ENCODE measurements at places on chromosomes 5 and 9. TPM values are rescaled to one million over a fixed set of nuclear protein-coding genes. Genes with fewer than 3 reads are reported as not detected.

DNA sequence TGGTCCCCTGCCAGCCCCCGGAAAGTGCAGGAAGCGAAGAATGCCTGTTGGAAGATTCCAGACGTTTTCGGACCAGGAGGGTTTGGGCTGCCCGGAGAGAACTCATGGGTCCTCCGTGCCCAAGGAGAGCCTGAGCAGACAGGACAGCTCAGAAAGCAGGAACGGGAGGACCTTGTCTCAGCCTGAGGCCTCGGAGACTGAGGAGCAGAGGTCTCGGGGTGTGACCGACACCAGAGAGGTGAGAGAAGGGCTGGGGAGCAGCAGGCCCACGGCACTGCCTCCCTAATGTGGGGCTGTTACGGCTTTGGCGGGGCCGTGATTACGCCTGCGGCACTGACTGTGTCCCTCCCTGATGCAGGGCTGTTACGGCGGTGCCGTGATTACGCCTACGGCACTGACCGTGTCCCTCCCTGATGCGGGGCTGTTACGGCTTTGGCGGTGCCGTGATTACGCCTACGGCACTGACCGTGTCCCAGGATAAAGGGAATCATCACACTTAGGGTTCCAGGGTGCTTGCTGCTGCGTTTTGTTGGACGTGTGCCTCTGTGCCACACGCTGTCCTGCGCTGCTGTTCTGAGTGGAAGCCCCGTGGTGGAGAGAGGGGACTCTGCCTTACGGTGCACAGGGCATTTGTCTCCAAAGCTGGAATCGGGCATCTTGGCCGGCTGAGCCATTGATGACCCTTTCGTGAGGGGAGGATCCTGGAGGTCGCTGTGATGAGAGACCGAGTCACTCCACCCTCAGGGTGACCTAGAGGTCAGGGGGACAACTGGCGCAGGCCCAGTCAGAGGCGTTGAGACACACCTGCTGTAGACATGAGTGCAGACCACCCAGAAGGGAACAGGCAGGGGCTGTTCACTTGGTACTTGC, 25.7 kb downstream of the CEP72 start:
- DNase-seq: no peak

GRCh38 chr5:15117688-15118087, 246.1 kb upstream of the ANKH start:
- DNase-seq: no peak

DNA sequence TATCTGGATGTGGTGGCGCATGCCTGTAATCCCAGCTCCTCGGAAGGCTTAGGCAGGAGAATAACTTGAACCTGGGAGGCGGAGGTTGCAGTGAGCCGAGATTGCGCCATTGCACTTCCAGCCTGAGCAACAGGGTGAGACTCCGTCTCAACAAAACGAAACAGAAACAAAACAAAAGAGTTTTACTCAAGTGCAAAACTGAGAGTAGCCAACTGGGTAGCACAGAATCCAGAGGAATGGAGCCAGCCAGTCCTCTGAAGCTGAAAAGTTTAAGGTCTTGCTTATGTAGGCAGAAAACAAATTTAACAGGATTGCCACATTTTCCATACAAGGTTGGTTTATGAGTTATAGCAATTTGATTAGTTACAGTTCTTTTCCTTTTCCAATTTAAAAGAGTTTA, 32.0 kb downstream of the SPIN1 start:
- no peak for DNase-seq

DNA sequence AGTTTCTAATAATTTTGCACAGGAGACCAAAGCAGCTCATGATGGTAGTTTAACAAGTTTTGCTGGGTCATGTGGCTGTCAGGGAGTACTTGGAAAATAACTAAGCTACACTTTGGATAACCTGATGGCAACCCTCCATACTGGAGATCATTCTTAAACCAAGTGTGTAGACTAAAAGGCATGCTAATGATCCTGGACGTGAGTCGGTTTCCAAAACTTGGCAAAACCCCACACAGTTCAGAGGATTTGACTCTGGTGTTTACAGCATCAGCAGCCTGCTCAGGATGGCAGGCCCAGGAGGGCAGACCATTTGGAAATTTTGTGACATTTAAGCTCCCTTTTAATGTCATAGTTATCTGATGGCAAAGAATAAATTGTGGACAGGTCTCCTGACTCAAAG, 196.5 kb upstream of the EFNA5 start:
- DNase-seq: no peak

- no peak for DNase-seq
Observed at GRCh38 chr5:41629897-41630296, 119.5 kb upstream of the PLCXD3 start.

GRCh38 chr5:32489791-32490562, 45.4 kb upstream of the ZFR start:
- peak; percentile 79 for DNase-seq

DNA sequence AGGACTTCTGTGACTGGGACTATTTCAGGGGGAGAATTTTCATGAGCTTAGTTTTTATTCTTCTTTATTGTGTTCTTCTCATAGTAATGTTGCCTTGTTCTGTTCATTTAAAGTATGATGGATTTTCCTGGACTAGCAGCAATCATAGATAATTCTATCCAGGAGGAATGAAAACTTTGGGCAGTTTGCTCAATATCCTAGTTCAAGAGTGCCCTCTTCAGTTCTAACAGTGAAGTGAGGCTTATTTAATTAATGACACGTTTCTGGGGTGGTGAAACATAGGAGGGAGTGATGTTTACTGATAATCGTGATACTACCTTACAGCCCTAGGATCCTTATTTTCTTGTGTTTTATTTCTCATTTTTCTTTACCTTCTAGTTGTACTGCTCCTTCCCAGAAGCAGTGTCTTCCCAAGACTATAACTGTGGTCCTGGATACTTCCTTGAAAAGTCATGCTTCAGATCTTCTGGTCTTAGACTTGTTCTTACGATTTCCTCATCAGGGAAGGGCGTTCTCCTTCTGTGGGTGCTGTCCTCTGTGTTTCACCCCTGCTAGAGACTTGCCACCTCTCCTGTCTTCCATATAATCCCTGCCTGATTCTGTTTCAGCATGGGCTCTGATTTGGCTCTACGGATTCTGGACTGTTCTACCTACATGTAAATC, 57.4 kb downstream of the CFAP95 start:
- no peak for DNase-seq

- DNase-seq: no peak
Observed at GRCh38 chr5:121019734-121020133, 555.6 kb downstream of the PRR16 start.

DNA sequence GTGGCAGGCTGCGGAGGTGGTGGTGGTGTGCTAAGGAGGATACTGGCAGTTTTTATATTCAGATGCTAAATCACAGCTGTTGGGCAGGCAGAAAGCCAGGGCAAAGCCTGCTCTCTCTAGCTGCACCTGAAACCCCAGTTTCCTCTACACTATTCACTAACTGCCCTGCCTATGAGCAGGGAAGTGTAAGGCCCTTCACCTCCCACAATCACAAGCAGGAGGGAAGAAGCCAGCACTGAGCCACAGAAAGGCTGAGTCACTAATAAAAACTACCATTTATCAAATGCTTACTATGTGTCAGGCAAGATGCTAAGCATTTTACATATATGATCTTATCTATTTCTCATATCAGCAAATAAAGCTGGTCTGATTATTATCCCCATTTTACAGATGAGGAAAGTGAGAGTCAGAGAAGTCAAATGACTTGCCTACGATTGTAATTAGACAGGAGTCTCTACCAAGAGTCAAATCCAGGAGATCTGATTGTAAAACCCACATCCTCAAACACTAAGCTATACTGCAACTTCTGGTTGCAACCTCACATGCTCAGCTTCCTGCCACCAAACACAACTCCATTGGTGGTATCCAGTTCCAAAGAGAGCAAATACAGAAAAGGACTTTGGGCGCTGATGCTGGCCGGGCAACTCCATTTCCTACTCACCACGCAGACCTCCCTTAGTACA, 17.7 kb upstream of the IL6ST start:
- no peak for DNase-seq

GRCh38 chr5:128630121-128630520, 92.1 kb upstream of the FBN2 start:
- no peak for DNase-seq

- DNase-seq: no peak
Observed at GRCh38 chr9:5971740-5972139, 43.7 kb downstream of the RANBP6 start.

DNA sequence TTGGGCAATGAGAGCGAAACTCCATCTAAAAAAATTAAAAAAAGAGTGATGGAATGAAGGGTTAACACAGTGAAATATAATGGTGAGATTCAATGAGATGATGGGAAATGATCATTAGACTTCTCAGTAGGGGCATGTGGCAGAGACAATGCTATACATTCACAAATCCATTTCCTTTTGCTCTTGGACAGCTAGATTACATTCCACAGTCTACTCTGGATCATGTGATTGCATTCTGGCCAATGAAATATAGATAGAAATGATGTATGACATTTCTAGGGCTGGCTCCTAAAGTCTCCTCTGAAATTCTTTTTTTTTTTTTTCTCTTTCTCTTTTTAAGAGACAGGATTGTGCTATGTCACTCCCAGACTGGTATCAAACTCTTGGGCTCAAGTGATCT, 3.8 kb upstream of the GALT start:
- no peak for DNase-seq

DNA sequence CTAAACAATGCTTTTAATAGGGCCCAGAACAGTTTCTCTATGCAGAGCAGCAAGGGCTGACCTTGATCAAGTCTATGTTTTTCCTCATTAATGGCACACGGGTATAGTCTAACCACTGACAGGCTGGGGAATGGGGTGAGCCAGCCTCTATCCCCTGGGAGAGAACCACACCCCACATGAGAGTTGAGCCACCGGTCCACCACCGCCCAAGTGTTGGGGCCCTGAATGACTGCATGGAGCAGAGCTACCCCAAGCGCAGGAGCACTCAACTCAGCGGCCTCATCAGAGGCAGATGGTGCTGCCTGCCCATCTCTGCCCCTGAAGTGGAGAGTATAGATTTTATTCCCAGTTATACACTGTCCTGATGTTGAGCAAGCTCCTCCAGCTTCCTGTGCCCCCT, 247.9 kb upstream of the IRX1 start:
- no peak for DNase-seq

DNA sequence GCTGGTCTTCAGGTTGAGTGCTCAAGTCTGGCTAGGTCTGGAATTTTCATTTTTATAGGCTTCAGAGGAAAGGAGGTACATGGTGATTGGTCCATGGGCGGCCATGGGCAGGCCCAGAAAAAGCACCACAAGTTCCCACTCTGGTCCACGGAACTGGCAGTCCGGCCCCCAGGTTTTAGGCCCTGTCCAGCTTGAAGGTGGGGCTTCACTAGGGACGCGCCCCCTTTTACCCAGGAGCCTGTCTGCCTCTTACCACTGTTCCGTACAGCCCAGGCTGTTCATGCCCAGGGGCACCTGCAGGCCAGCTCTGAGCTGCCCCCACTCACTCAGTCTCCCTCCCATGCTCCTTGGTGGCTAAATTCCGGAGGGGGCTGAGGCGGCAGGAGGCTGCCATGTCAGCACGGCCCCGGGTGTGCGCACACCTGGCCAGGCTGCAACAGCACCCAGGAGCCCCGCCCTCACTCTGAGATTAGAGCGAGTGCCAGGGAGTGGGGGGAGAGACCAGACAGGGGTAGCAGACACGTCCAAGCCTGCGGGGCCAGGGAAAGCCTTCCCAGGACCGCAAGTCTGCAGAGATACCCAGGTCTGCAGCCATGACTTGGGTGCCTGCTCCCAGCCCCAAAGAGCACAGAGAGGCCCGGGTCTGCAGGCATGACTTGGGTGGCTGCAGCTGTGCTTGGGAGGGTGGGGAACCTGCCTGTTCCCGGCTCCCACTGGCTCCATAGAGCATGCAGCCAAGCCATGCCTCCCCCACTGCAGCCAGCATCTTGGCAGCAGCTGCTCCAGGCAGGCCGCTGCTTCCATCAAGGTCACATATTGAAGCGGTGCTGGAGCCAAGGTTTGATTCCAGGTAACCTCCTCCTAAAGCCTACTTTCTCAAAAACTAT, 390.2 kb upstream of the SGCD start:
- DNase-seq: no peak

DNA sequence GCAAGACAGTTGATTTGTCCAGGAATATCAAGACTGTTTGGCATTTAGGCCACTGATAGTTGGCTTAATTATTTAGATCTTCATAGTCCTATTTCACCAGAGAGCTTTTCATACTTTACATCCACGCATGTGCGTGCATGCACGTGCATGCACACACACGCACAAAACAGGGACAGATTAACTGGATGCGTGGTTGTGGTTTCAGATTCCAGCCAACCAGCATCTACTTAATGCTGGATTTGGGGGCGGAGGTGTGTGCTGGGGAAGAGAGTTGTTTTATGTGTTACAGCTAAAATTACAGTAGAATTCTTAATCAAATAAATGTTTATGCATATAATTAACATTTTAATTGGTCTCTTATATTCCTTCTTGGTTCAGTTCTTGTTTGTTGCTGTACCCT, 7.3 kb downstream of the RNF14 start:
- DNase-seq: no peak

DNA sequence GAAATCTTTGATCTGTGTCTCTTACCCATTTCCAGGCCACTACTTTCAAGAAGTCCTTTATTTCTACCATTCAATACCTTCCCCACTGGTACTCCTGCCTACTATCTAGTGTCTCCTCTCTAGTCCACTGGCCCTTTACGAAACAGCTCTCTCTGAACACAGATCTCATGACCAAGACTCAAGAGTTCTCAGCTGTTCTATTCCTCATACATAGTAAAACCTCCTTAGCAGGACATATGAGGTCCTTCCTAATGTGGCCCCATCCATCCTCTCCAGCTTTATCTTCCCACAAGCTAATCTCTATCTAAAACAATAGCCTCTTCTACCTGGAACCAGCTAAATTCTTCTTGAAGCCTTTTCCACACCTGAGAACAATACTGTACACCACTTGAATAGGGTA, 2.6 kb downstream of the TEX10 start:
- DNase-seq: no peak

DNA sequence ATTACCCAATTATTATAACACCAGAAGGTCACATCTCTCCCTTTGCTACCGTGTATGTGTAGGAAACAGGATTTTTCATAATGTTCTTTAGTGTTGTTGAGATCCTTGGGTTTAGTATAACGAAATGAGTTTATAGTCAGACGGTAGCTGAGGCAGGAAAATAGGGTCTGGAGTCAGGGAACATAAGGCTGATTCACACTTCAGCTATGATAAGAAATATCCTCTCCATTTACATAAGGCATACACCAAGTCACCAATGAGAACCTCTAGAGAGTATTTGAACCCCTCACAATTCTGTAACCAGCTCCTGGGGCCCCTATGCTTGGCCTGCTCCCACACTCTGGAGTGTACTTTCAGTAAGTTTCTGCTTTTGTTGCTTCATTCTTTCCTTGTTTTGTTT, 58.9 kb upstream of the ANKH start:
- DNase-seq: no peak

- DNase-seq: no peak
Observed at GRCh38 chr5:16418471-16418922, 47.1 kb downstream of the ZNF622 start.

DNA sequence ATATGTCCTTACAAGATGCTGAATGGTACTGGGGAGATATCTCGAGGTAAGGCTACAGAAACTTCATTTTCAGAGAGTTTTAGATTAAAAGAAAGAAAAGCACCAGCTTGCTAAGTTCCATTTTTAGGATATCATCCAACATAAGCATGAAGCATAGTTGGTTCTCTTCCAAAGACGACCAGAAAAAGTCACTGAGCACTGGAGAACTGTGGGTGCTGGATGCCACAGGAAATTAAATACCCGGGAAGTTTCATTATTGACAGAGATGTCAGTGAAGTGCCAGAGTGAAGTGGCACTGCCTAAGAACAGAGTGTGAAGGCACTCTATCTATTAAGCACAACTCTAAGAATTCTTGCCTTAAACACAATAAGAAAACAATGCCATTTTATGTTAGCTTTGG, 76.8 kb downstream of the PIK3R1 start:
- no peak for DNase-seq

Gene PTGDS
- total RNA-seq: 58.0 TPM

Gene FREM1
- 60.5 TPM for total RNA-seq

Gene PCDHA13
- 5.8 TPM for total RNA-seq

Gene CER1
- 1.0 TPM for total RNA-seq

Gene ZFP2
- 4.0 TPM for total RNA-seq

All from mesothelial cell of epicardium (in vitro differentiated cells).